ENCODE measurements at places on chromosomes 6 and 20. TPM values are rescaled to one million over a fixed set of nuclear protein-coding genes. Genes with fewer than 3 reads are reported as not detected.

- H3K4me1 ChIP-seq = no peaks in the 10 kb centered on the region
- no peak for DNase-seq
- H3K27ac ChIP-seq = no peak overlapping the region
- H3K27me3 ChIP-seq = no peaks in the 10 kb centered on the region
- H3K36me3 ChIP-seq = no peaks in the 10 kb centered on the region
Measured at GRCh38 chr6:85866370-85866730, 223.7 kb upstream of the SYNCRIP start.

DNA sequence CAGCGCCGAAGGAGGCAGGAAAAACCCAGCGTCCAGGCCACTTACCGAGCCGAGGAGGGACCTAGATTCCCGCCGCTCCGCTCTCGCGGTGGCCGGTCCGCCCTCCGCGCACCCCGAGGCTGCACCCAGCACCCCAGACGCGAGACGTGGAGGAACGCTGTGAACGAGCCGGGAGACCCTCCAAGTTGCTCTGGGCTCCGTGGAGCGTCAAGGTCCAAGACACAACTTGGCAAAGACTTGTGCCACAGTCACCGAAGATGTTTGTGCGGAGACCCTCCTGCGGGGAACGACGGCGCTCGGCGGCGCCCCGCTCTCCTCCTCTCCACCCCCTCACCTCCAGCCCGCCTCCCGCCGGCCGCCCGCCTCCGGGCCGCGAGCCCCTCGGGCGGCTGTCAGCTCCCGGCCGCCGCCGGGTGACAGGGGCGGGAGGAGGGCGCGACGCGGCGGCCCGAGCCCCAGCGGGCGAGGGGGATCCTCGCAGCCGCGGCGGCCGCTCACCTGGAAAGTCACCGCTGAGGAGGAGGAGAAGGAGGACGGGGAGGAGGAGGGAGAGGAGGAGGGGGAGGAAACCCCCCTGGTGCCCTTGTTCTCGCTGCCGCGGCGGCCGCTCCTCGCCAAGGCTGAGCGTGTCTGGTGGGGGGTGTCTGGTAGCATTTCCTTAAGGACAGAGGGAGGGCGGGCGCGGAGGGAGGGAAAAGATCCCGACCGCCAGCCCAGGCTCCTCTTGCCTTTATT, 637 bp upstream of the HIVEP2 start:
- H3K4me1 ChIP-seq = no peaks in the 10 kb centered on the region
- peak overlapping the region; percentile 97 for H3K27ac ChIP-seq
- peak; percentile 61 for DNase-seq

DNA sequence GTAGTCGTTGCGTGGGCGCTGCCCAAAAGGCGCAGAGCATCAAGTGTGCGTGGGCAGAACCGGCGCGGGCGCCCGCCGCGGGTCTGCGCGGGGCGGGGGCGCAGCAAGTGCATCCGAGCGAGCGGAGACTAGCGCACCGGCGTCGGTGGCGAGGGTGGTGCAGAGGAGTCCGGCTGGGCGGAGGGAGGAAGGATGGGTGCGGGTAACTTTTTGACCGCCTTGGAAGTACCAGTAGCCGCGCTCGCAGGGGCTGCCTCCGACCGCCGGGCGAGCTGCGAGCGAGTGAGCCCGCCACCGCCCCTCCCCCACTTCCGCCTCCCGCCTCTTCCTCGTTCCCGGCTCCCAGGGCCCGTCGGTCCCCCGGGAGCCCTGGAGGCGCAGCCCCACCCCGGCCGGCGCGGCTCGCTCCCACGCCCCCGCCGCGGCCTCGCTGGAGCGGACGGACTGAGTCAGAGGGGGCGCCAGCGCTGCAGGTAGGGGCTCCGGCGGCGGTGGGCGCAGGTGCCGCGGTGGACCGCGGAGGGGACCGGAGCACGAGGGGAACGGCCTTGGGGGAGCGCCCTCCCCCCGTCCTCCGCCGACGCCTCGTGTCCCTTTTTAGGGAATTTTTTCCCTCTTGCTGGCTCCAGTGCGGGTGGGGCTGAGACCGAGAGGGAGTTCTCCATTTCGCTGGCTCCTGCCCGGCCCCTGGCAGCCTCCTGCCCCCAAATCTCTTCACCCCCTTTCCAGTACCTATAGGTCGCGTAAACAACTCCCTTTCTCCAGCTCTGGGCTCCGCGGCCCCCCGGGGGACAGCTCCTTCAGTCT, 1.6 kb upstream of the DBNDD2 start:
- no peaks in the 10 kb centered on the region for H3K36me3 ChIP-seq
- DNase-seq = peak; percentile 86
- H3K4me1 ChIP-seq = peaks cover 15% of the 10 kb centered on the region
- H3K27me3 ChIP-seq = no peaks in the 10 kb centered on the region
- H3K27ac ChIP-seq = peak overlapping the region; percentile 89

The AGPAT4 gene
- total RNA-seq = 9.2 TPM

The C6orf163 gene
- 1.1 TPM for total RNA-seq
